Stimulated activated CD4-positive, alpha-beta T cell treated with anti-CD3 and anti-CD28 coated beads, Interleukin-1b, Interleukin-23, amount 100 ng/mL, for 1 hour (primary cell): ENCODE measurements at places on chromosomes 11 and 22.

- DNase-seq, result no peak
Observed at GRCh38 chr11:69044111-69045013, 4.4 kb upstream of the TPCN2 start.

DNA sequence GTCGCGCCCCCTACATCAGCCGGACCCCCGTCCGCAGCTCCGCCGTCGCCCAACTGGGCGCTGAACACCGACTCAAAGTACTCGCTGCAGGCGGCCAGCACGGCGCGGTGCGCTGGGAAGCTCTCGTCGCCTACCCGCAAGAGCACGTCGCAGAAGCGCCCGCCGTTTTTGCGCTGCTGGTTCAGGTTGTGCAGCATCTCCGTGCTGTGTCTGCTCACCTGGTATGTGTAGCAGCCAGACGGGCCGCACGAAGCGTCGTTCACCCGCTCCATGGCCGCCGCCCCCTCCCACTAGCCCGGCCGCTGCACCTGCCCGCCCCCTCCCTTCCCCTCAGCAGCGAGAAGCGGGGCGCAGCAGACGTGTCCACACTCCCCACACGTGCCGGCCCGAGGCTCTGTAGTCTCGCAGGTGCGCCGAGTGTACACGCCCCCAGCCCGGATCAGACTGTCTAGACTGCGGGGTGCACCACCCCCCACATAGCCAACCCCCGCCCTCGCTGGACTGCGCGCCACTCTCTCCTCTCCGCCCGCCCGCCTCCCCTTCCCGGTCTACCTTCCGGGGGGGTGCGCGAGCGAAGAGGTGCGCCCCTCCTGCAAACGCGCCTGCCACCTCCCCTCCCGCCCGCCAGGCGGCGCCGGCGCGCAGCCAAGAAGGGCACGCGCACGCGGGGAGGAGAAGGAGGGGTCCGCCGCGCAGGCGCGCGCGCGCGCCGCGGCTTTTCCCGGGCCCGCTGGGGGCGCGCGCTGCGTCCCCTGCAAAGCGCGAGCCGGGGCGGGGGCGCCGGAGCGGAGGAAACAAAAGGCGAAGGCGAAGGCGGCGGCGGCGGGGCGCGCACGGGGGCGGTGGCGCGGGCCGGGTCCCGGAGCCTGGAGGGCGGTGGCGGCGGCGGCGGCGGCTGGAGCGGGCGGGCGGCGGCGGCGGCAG is 553 bp downstream of the PATZ1 start:
- peak; percentile 75 for DNase-seq

- DNase-seq, result no peak
Observed at GRCh38 chr22:47417699-47418098, 655.2 kb downstream of the TBC1D22A start.

- DNase-seq, result no peak
Observed at GRCh38 chr22:33240888-33241475, 182.8 kb upstream of the SYN3 start.

- DNase-seq, result no peak
Observed at GRCh38 chr11:43837879-43838278, 42.8 kb upstream of the ALKBH3 start.

DNA sequence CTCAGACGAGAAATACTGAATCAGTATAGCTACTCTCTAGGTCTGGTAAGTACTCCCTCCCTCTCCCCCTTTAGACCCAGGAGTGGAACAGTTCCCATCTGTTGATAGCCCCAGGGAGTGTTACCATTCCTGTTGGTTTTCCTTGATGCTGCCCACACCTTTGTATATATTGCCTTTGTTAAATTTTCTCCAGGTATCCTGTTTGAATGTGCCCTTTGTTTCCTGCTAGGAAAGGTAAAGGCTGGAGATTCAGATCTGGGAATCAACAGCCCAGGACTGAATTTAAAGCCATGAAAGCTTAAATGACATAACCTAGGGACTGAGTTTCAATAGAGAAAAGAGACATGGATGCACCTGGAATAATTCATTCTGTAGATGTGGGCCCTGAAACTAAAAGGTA is 68.3 kb downstream of the CCDC83 start:
- DNase-seq, result no peak

DNA sequence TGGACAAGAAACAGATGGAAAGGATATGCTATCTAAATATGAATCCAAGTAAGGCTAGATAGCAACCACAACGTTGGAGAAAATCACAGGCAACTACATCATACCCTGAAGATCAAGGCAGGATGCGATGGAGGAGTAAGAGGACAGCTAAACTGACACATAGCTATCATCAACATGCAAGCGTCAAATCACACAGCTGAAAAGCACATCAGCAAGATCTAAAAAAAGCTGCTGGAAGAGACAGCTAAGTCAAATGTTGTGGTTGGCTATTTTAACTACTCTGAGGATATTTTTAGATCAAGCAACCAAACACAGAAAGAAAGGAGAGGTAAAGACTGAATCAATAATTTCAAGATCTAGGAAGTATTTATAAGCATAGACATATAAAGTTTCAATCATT is 466.9 kb downstream of the BRD1 start:
- no peak for DNase-seq

- DNase-seq, result no peak
Observed at GRCh38 chr11:78221396-78222315, 32.9 kb downstream of the USP35 start.

- no peak for DNase-seq
Observed at GRCh38 chr11:93128574-93128973, 69.2 kb downstream of the SLC36A4 start.

GRCh38 chr11:110079726-110080125 is 13.5 kb upstream of the ZC3H12C start:
- DNase-seq, result no peak

DNA sequence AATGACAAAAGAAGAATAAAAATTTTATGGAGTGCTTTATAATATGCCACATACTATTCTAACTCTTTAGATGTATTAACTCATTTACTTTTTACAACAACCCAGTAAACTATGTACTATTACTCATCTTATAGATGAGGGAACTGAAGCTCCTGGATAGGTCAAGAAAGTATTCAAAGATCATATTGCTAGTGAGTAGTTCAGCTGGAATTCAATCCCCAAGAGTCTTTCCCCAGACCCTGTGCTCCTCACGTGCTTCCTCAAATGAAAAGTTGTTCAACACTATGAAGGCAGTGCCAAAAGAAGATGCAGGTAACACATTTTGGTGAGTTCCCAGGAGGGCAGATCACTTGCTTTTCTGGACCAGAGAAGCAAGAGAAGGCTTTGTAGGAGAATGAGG is 46.8 kb downstream of the BTG4 start:
- DNase-seq, result no peak

GRCh38 chr11:118705111-118705741 is 25.8 kb upstream of the TREH start:
- no peak for DNase-seq

DNA sequence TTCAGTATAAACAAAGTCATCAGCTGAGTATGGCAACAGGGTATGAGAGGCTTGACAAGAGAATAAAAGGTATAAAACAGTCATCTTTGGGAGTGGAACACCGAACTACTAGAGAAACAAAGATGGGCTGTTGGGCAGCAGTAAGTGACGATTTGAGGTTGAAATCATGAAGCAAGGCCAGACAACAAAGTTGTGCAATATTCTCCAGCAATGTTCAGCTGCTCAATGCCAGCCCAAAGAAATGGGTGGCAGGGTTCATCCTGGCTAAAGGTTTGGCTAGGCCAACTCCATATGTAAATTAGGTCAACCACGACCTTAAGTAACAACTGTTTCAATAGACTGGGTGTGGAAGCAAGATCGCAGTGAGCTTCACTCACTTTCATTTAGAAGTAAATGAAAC is 6.2 kb downstream of the APIP start:
- no peak for DNase-seq

DNA sequence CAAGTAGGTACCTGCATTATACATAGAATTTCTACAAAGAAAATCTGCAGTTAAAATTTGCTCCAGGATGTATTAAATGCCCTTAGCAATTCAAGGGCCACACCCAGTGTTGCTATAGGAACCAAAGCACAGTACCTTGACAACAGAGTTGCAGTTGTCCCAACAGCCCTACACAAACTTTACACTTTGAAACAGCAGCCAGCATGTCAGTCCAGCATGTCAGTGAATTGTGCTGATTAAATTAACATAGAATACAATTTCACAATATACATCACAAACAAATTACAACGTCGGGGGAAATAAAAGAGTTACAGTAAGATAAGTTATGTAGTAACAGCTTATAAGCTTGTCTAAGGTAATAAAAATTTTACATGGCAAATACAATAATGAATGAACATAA is 389.2 kb downstream of the SOX6 start:
- no peak for DNase-seq

DNA sequence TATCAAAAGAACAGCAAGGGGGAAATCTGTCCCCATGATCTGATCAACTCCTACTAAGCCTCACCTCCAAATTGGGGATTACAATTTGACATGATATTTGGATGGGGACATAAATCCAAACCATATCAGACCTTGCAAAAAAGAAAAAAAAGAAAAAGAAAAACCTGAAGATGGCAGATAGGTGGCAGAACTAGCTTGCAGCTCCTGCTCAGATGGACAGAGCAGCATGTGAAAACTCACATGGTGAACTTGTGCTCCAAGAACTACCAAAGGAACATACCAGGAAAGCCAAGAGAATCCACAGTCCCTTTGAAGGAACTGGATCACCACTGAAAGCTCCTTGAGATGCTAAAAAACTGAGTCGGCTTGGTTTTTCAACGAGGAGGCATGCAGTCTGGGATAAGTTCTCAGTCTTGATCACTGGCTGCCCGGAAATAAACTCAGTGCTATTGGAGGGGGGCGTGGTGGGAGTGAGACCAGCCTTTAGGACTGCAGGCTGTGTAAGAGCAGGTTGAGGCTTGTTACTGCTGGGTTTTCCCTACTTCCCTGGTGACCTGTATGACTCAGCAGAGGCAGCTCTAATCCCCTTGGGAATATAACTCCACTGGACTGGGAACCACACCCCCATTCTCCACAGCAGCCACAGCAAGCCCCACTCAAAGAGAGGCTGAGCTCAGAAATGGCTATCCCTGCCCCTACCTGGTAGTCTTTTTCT is 358.3 kb upstream of the ARHGAP42 start:
- DNase-seq, result no peak

GRCh38 chr11:72754544-72755155 is 2.4 kb upstream of the ARAP1 start:
- no peak for DNase-seq

- no peak for DNase-seq
Observed at GRCh38 chr11:11210446-11210845, 142.6 kb downstream of the CSNK2A3 start.

DNA sequence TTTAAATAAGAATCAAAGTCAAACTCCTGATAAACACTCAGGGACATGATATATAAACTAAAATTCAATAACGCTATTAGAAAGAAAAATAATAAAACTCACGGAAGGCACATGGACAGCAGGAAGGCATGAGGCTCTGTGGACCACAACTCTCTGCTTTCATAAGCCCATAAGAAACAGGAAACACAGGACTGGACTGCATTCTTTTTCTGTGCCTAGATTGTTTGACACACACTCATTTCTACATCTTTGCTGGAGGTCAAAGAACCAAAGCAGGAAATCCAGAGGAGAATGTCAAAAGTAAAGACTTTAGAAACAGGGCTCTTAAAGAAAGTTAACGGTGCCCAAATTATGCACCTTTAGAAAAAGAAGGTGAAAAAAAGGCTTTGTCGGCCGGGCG is 71.3 kb downstream of the RAB30 start:
- no peak for DNase-seq

DNA sequence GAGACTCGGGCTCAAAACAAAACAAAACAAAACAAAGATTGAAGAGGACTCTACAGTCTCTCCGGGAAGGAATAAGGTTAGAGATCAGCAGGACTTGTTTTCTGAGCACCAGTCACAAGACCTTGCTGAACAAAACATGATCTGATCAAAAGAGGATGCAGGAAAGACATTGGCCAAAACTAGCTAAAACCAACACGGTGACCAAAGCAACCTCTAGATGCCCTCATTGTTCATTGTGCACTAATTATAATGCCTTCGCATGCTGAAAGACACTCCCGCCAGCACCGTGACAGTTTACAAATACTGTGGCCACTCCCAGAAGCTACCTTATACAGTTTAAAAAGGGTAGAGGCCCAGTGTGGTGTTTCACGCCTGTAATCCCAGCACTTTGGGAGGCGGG is 15.7 kb upstream of the CHKA start:
- no peak for DNase-seq

GRCh38 chr11:12927221-12927620 is 81.9 kb upstream of the RASSF10 start:
- DNase-seq, result no peak

- DNase-seq, result no peak
Observed at GRCh38 chr22:36184433-36185025, 17.1 kb downstream of the APOL4 start.

DNA sequence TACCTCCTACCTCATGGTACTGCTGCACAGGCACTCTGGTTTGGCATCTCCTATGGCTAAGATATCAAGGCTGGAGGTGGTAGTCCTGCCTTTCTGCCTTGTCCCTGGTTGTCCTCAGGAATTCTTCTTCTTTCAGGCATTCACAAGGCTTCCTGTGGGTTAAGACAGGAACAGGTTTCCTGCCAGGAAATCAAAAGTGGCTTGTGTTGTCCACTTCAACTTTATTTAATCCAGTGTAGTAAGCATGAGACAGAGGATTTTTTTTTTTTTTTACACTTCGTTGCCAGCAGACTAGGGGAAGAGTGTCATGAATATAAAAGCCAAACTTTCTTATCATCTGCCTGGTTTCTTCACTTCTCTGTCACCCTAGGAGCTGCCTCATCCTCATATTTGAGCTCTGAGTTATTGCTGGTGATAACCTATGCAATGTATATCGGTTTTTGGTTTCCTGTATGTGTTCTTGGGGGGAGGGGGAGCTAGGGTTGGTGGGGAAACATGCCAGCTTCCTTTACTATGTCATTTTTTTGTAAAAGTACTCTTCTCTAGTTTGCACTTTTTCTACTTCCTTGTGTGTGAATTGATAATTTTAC is 50.2 kb downstream of the XKR3 start:
- no peak for DNase-seq

DNA sequence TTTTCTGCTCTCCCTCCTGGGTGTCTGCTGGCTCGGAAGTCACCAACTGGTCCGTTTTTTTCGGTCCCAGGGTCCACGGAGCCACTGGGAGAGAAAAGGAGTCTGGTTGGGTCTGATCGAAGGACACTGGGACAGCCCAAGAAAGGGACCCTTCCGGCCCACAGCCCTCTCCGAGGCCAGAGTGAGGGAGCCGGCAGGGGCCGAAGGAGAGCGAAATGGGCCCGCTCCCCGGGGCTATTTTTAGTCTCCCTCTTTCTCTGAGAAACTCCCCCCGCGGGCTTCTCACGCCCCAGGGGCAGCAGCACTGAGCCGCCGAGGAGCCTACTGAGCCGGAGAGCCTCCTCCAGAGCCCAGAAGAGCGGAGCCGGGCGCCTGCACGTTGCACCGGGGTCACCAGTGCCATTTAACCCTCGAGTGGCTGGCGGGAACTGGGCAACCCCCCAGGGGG is 1.9 kb downstream of the ESAM start:
- no peak for DNase-seq

GRCh38 chr11:68331338-68331947 is 19.1 kb downstream of the LRP5 start:
- no peak for DNase-seq

DNA sequence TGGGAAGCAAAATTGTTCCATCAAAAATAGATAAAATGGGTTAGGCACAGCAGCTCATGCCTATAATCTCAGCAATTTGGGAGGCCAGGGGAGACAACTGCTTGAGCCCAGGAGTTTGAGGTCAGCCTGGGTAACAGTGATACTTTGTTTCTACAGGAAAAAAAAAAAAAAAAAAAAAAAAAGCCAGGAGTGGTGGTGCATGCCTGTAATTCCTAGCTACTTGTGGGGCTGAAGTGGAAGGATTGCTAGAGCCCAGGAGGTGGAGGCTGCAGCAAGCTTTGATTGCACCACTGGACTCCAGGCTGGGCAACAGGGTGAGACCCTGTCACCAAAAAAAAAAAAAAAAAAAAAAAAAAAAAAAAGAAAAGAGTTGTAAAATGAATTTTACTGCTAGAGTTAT is 49.6 kb downstream of the KIF18A start:
- DNase-seq, result no peak
